NAMALWA (cell line): ENCODE measurements at places on chromosomes 5 and 9.
A peak's percentile ranks its signal among the peaks of the same experiment; 100 is the strongest.

DNA sequence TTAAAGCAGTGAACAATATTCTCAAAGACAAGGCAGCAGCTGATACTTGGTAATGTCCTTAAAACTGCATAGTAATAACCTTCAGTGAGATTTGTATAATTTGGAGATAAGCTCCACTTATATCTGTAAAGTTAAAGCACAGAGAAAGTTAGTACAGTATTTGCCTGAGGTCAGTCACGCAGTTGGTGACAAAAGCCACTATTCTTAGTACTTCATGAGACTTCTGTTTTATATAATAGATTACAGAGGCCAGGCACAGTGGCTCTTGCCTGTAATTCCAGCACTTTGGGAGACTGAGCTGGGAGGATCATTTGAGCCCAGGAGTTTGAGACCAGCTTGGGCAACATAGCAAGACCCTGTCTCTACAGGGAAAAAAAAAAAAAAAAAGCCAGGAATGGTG lies 266.4 kb upstream of the DMRT1 start:
- DNase-seq = no peak

DNA sequence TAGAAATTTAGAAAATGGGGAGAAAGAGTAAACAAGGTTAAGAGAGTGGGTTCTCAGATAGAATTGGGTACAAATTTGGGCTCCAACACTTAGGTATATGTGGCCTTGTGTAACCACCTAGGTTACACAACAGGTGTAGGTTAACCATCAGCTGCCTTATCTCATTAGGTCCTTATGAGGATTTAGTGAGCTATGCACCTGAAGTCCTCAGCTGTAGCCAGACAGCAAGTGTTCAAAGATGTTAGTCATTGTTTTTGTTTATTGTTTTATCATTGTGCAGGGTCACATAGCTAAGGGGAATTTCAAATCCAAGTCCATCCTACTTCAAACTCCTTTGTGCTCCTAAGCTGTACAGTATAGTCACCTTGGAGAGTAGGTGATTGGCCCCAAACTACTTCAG lies 970 bp upstream of the TRIM32 start:
- peak; percentile 6 for DNase-seq

DNA sequence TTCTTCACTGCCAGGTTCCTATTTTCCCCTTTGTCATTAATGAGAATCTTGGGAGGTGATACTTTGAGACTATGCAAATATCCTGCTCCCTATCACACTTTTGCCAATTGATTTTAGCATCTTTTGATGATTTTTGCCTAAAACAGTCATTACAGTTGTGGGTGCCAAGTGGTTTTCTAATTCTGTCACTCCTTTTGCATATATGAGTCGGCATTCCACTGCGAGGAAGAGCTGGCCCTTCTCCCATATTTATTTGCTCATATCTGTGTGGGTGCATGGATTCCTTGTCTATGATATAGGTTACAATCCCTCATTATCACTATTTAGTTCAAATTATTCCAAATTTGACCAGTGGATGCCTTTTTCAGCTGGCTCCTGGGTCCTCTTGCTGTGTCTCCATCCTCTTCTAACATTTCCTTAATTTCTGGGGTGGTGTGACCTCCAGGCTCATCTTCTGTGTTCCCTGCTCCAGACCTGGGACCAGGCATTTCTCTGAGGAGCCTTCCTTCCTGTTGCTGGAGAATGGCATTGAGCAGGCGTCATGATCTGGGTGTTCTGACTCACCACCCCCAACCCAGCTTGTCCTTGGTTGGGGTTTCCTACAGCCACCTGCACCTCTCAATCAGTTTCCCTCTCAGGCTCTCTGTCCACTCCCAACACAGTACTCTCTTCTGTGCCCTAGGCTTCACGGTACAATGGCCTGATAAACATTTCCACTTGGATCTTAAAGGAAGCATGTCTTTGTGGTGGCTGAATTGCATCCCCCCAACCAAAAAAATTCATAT lies 106.7 kb downstream of the NXNL2 start:
- DNase-seq = no peak

GRCh38 chr5:171493646-171494393 lies 74.4 kb downstream of the FGF18 start:
- DNase-seq = no peak

GRCh38 chr5:1310118-1310517 lies 15.2 kb upstream of the TERT start:
- no peak for DNase-seq

GRCh38 chr9:2493109-2493508 lies 128.5 kb upstream of the VLDLR start:
- peak; percentile 15 for DNase-seq

DNA sequence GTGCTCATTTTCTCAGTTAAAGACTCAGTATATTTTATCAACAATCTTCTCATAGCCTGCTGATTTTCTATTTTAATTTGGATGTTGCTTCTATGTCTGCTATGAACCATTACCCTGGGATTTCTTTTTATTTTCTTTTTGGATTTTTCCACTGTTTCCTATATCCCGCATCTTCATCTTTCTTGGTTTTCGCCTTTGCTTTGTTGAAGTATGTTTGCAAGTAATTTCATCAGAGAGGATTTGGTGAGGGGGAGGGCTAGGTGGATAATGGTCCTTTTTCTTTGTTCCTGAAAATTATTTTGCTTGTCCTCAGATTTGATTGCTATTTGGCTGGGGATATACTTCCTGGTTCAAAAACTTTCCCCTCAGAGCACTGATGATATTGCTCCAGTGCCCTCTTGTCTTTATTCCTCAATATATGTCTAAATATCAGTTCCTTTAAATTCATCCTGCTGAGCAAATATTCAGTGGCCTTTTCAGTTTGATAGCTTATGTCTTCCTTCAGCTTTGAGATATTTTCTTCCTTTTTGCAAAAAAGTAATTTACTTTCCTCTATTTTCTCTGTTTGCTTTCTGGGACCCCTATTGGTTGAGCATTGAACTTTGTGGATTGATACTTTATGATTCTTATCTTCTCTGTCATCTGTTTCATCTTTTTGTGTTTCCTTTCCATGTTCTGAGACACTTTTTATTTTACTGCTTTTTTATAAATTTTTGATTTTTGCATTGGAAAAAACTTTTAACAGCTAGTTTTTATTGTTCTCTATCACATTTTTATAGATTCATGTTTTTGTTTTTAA lies 227.6 kb upstream of the ELL2 start:
- no peak for DNase-seq

DNA sequence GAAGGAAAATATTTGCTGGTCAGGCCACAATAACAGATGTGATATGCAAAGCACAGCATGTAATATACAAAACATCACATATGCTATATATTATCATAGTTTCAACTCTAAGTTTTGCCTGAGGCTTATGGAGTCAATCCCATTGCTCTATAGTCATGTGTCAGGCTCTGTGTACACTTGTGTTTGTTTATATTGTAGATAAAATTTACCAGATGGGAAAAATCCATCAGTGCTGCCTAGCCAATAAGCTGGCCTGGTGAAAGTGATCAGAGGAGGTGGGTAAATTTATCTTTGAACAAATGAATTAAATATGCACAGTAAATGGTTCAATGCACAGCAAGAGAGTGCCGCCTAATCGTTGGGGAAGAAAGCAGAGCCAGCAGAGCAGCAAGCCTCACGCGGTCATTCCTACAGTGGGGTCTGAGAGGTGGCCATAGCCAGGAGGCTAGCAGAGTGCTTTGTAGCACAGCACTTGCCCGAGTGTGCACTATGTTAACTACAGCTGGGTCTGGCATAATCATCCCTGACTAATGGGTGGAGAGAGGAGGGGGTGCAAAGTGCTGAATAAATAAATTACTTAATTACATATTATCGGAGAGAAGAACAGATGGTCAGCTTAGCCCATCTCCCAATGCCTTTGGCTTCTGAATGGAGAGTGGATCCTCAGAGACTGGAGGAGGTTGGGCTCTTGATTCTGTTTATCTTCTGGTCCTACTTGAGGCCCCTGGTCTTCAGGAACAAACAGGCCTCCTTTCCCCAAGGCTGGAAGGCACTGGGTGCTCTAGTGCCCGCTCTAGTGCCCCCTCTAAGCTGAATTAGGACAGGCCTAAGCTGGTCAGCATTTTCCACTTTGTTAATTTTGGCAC lies 153.5 kb downstream of the MAT2B start:
- DNase-seq = no peak

DNA sequence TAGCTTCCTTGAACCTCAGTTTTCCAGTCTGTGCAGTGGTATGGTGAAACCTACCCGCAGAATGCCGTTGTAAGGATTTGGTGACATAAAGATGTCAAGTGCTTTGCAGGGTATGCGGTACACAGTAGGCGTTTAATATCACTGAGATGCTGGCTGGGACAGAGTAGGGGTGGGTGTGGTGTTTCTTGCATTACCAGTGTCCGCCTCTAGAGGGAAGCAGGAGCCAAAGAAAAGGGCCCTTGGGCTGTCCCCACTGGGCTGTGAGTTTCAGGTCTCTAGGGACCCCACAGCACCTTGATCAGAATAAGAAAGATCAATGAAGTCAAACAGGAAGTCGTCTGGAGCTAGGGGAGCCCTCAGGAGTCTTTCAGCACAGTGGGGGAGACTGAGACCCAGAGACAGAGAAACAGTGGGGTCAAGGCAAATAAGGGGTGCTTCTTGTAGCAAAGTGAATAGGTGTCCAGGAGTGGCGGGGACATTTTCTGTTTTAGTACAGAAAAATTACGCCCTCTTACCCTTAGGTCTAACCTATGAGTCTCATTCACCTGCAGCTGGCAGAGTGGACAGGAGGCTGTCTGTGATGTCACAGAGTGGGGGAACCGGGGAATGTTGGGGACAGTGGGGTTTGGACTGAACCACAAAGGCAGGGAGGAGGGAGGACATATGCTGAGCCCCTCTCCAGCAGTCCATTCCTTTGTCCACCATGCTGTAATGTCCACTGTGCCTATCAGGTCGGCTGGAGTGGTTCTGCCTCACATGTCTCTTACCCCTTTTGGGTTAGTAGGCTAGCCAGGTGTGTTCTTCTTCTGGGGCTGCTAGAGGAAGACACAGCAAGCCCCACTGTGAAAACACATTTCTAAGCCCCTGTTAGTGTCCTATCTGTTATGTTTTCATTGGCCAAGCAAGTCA lies 4.7 kb upstream of the TEX53 start:
- peak; percentile 74 for DNase-seq

DNA sequence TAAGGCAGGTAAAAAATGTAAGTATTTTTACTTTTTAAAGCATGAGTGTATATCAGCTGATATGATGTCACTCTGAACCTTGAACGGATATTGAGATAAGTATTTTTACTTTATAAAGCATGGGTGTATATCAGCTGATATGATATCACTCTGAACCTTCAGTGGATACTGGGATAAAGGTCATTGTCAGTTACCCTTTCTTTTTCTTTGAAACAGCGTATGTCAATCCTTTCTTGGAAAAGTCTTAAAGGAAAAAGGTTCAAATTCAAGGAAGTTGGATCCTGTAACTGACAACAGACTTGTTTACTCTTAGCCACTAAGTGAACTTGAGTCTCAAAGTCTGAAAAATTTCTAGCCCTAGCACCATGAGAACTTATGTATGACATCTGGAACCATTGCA lies 61.7 kb upstream of the IFNK start:
- DNase-seq = no peak

- DNase-seq = no peak
Measured at GRCh38 chr9:6029604-6030274, 14.3 kb upstream of the RANBP6 start.
